IMR-90 (cell line): ENCODE measurements at places on chromosomes 3 and 15. TPM values are rescaled to one million over a fixed set of nuclear protein-coding genes. Genes with fewer than 3 reads are reported as not detected.

GRCh38 chr3:145727476-145727875 is 433.5 kb downstream of the PLOD2 start:
- no peak for DNase-seq

HRG gene
- total RNA-seq: not detected in 2 replicates

DNA sequence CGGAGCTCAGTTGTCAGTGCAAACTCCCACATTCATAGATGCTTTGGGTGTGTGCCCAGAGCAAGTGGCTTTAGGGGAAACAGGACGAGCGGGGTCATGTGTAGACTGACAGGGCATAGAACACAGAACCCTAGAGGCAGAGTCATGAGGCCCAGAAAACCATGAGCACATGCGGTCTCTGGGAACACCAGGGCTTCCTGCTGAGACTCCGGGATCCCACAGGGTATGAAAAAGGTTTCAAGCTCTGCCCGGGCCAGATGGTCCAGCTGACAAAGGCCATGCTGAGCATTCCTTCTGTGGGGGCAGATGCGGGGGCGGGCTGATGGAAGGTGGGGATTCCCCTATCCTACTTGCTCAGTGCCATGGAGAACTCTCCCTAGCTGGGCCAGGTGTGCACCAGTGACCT is 44.8 kb downstream of the ROPN1B start:
- no peak for DNase-seq

- DNase-seq: no peak
These were observed 740.5 kb downstream of the EPHA3 start for GRCh38 chr3:89847955-89848354.

- peak; percentile 88 for DNase-seq
These were observed 10.9 kb upstream of the LXN start for GRCh38 chr3:158683230-158683962.

GRCh38 chr3:14424711-14425580 is 22.5 kb downstream of the SLC6A6 start:
- DNase-seq: peak; percentile 73

DNA sequence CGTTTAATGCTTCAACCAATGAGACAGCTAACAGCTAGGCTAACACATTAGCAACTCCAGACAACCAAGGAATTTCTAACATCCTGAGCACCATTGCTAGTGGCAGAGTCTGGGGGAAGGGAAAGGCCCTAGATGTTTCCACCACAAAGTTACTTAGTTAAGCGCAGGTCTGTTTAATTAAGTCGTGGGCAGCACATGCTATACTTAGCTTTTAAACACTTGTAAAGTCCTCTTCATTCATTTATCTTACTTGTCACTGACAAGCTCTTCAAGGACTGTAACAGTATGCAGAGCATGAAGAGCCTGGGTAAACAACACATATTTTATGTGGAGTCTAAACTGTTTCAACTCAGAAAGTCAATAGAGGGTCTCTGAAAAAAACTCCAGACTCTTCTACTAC is 221.1 kb upstream of the WNT5A start:
- DNase-seq: no peak

DNA sequence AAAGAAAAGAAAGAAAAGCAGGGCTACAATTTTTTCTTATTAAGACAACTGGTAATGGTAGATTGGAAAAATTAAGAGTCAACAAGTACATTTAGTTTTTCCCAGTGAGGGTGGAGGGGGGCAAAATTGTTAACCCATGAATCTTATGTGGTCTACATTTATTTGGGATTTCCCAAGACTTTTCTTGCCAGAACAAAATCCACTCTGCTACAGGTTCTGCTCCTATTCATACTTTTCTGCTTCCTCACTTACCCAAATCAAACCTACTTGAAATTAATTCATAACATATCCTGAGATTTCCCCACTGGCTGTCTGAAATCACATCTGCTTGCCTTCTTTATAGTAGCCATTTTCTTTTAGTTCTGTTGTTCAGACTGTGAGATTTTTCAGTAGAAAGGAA is 41.1 kb downstream of the VGLL3 start:
- peak; percentile 80 for DNase-seq
